ENCODE measurements at places on chromosomes 5 and 9.

- peak; percentile 21 for DNase-seq
These were observed 514.5 kb upstream of the RGMB start for GRCh38 chr5:98258939-98259338.

GRCh38 chr9:18348083-18348475 lies 125.9 kb upstream of the ADAMTSL1 start:
- DNase-seq: no peak

DNA sequence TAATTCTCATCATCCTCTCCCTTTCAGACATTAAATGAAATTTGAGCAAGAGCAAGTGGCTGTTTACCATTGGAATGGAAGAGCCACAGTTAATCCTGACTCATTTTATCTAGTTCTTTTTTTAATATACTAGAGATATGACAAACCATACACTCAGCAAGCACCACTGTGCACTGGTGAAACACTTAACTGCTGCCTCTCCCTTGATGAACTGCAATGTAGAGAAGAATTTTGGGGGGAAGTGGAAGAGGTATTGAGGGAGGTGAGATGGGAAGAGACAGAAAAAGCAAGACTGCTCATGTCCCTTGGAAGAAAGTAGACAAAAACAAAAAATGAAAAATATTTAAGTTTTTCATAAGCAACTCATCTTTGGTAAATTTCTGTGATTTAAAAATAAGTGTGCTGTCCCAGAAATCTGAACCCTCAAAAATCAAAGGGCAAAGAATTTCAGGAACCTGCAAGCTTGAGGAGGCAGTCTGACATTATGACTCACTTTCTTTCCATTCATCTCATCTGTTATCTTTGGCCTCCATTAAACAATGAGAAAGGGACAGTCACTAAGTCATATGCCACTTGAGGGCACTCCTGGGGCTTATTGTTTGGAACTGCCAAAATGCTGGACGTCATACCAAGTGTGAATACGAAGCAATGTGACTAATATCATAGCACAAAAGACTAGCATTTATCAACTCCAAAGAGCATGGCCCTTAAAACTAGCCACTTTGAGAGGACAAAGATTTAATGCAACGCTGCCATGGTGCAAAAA lies 566.8 kb upstream of the DMAC1 start:
- DNase-seq: no peak

- DNase-seq: no peak
These were observed 65.2 kb upstream of the RANBP3L start for GRCh38 chr5:36366883-36367282.

DNA sequence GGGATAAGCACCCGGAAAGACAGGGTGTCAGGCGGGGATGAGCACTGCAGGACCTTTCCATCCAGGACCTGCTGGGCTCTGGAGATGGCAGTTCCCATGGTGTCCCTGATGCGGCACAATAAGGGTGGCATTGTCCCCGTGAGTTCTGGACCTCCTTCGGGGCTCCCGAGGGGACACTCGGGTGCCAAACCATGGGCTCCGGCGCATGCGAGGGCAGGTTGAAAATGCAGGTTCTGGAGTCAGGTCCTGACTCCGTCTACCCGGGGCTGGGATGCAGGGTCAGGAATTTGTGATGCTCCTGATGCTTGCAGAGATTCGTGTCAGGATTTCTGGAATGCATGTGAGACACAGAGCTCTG lies 682 bp downstream of the FCN2 start:
- DNase-seq: no peak

DNA sequence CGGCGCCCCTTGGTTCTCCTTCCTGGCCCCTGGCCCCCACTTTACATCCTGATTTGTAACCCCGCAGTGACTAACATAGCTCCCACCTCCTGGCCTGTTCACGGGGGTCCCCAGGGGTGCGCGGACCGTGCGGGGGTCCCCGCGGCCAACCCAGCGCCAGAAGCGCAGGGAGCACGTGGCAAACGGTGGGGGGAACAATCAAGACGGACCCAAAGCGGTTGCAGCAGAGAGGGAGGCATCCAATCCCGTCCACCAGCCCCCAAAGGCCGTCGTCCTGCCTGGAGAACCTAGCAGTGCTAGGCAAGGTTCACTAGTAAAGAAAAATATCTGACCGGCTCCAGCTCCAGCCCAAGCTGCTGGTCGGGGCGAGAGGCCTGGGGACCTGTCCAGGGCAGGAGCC lies 201.5 kb downstream of the AUH start:
- DNase-seq: no peak

DNA sequence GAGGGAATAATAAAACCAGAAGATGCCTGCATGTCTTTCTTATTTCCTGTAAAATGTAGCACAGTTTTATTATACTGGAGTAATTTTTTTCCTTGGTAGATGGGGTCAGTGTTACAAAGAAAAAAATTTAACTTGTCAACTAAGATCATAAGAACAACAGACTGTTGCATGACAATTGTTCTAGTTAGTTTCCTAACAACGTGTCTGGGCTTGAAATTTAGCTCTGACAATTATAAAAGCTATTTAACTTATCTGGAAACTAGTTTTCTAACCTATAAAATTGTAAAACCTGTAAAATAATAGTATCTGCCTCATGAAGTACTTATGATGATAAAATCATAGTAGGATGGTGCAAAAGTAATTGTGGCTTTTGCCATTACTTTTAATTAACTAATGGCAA lies 4.9 kb downstream of the SHOC1 start:
- DNase-seq: no peak

DNA sequence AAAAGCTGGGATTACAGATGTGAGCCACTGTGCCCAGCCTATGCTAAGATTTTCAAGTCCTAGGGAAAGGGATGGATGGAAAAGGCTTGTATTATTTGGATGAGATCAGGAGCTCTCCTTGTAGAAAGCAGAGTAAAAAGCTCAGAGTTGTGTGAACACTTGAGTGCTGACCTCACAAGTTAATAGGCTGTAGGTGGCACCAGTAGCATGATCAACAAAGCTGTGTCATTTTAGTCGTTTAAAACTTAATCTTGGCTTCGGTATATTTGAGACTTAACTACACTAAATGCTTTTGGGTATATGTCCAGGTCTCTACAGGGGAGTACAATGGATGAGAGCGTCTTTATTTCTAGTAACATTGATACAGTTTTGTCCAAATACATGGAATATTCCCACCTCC lies 264.2 kb downstream of the TMEM38B start:
- no peak for DNase-seq

DNA sequence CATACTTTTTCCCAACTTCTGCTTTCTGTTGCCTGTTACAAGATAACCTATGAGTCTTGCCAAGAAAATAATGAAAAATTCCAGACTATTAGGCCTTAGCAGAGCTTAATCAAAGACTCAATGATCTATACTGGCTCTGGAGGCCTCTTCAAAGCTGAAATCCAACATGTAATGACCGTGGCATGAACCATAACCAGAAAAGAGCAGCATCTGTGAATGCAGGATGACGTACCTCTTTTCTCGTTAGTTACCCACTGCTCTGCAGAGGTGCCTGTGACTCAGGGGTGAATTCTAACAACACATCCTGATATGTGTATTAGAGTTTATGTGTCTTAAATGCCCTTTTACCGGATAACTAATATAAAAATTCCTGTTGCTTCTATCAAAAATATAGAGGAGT lies 645.4 kb downstream of the PRELID2 start:
- DNase-seq: no peak

DNA sequence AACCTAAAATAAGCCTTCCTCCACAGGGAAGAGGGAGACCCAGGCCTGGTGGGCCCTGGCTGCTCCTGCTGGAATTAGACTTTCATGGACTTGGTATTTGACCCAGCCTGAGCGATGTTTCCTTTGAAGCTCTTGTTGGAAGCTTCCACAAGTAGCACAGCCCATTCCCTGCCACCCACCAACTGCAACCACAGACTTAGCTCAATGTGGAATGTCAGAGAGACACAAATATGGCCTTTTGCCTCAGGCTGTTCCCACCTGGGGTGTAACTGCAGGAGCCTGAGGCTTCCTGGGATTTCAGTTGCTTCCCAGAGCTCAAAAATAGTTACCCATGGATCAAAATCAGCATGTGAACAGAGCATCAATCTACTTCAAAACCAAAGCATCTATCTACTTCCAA lies 70.3 kb upstream of the LHFPL2 start:
- no peak for DNase-seq

- no peak for DNase-seq
These were observed 9.4 kb upstream of the HRCT1 start for GRCh38 chr9:35896570-35896969.

- no peak for DNase-seq
These were observed 77.1 kb upstream of the RETREG1 start for GRCh38 chr5:16693879-16694278.

GRCh38 chr5:31427013-31427723 lies 104.7 kb downstream of the DROSHA start:
- DNase-seq: no peak
